ENCODE measurements at places on chromosomes 12 and 14.

GRCh38 chr14:35346738-35347322, 54.6 kb downstream of the PSMA6 start:
- DNase-seq: no peak

DNA sequence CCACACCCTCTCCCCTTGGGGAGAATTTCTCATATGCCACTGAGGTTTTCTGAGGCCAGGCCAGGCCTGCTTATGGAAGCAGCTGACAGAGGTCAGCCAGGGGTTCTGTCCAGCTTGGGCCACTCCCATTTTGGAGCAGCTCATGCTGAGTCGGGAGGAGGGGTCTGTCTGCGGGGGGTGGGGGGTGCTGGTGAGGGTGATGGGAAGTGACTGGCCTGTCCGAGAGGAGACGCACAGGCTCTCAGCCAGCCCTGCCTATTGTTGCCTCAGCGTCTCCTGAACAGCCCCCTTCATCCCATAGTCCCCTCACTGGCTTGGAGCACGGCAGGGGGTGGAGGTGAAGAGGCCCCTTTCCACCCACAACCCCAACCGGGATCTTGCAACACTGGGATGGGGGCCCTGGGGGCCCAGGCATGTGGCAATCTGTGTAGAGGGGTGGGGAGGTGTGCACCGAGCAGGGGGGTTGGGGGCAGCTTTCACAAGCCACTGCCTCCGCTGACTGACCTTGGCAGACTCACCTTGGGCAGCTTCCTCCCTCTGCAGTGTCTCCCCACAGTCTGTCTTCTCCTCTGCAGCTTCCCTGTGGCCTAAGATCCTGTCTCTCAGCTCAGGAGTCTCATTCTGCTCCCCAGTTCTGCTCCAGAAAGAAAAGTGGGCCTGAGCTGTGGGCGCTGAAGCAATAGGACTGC, 5.5 kb downstream of the CEBPE start:
- no peak for DNase-seq

GRCh38 chr12:132399092-132400010, 70.0 kb upstream of the GALNT9 start:
- DNase-seq: no peak

GRCh38 chr12:2183556-2184541, 131.1 kb downstream of the CACNA1C start:
- DNase-seq: no peak

- no peak for DNase-seq
Measured at GRCh38 chr14:56858422-56858821, 48.1 kb upstream of the OTX2 start.

DNA sequence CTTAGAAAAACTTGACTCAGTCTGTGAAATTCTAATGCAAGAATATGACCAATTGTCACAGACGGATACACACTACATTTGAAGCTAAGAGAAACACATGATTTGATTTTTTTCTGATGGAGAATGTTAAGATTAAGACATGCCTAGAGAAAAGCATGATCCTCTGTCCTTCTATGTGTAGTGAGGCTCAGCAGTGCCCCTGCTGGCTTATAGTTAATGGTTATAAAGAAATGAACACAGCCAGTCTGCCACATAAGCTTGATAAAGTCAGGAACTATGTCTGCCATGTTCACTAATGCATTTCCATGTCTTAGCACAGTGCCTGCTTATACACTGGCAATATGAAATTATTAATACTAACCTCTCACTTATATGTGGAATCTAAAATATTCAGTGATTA, 168.1 kb upstream of the DAAM1 start:
- no peak for DNase-seq

DNA sequence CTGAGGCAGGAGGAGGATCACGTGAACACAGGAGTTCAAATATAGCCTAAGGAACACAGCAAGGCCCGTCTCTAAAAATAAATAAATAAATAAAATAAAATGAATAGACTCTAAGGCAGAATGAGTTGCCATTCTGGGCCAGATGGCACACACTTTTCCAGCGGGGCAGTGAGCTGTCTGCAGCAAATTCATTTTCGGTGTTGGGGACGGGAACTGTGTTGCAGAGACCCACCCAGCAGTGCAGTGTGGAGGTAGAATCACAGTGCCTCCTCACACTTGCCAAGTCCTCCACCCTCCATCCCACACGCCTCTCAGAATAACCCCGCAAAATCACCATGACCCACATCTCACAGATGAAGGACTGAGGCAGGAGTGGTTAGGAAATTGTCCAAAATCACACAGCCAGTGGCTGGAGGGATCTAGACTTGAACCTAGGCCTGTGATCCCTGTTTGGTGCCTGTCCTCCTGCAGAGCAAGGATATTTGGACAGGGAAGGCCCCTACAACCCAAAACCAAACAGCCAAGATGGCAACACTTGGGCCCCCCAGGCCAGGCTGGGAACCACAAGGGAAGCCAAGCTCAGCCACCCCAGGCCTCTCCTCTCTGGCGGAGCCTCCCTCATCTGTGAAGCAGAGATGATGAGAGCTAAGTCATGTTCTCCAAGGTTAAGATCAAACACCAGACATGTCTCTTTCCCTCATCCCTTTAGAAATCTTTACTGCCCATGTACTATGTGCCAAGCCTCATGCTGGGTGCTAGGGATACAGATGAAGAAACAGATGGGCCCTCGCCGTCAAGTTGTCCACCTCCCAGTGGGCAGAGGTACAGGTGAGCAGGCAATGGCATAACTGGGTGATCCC, 152.7 kb downstream of the DPF3 start:
- DNase-seq: no peak

DNA sequence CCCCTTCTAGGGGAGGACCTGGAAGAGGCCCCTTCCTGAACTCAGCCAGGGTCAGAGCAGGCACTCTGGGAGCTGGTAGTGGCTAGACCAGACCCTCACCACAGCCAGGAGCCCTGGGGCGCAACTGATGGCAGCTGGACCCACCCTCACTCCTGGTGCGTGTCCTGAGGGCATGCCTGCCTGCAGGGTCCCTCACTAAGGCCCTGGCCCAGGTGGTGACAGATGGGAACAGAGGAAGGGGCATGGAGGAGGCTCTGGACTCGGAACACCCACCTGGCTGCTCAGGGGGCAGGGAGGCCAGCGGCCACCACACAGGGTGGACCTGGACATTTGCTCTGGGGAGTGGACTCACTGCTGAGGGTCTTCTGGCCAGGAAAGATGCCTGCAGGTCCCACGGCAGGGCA, 342.2 kb upstream of the SFSWAP start:
- DNase-seq: no peak

- no peak for DNase-seq
Measured at GRCh38 chr14:90544971-90545370, 148.1 kb downstream of the CALM1 start.

DNA sequence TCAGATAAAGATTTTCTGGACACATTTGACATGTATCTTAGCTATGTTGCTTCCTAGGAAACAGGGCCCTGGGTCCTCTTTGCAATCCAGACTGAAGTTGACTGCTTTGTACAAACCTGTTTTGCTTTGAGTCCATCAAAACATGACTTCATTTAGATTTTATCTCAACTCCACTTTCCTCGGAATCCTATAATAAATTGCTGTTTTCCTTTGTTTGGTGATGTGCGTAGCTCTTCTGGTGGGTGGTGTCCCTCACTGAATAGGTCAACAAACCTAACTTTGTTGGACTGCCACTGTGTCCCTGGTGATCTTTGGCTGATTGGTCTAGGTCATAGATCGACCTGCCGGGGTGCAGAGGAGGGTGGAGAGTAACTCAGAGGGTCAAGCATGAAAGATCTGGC, 735 bp upstream of the P2RX7 start:
- DNase-seq: no peak

GRCh38 chr14:37641117-37641516, 45.7 kb downstream of the TTC6 start:
- DNase-seq: no peak

DNA sequence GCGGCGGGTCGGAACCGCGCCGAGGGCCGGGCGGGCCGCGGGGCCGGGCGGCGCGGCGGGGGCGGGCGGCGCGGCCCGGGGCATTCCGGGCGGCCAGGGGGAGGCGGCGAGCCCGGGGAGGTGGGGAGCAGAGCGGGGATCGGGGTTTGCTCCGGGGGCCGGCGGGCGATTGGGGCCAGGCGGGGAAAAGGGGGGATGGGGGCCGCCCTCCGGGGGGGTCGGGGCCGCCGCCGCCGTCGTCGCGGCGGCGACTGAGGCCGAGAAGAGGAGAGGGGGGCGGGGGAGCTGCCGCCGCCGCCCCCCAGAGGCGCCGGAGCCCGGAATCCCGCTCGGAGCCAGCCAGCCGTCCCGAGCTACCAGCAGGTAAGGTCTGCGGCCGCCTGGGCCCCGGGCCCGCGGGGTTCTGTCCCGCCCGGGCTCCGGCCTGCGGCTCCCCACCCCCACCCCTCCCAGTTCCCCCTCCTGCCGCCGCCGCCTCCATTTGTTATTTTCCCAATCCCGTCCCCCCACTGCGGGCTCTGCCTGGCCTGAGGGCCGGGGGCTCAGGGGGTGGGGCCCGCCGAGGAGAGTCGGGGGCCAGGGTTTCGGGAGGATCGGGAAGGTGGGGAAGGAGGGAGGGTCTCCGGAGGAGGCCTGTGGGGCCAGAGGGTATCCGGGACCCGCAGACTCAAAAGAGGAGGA, 403 bp downstream of the ATN1 start:
- DNase-seq: no peak

DNA sequence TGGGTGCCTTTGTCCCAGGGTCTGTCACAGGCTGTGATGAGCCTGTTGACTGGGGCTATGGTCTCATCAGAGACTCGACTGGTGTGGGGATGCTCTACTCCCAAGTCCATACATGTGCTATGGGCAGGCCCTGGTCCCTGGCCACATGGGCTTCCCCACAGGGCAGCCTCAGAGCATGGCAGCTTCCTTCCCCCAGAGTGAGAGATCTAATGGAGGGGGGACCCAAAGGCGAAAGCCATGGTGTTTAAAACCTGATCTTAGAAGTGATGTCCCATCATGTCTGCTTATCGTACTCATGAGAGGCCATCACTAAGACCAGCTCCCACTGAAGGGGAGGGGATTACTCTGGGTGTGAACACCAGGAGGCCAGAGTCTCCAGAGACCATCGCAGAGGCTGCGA, 279.0 kb upstream of the RTL1 start:
- DNase-seq: no peak

GRCh38 chr12:87920139-87920538, 109.1 kb downstream of the C12orf50 start:
- no peak for DNase-seq

- no peak for DNase-seq
Measured at GRCh38 chr12:562634-563033, 100.6 kb downstream of the NINJ2 start.

DNA sequence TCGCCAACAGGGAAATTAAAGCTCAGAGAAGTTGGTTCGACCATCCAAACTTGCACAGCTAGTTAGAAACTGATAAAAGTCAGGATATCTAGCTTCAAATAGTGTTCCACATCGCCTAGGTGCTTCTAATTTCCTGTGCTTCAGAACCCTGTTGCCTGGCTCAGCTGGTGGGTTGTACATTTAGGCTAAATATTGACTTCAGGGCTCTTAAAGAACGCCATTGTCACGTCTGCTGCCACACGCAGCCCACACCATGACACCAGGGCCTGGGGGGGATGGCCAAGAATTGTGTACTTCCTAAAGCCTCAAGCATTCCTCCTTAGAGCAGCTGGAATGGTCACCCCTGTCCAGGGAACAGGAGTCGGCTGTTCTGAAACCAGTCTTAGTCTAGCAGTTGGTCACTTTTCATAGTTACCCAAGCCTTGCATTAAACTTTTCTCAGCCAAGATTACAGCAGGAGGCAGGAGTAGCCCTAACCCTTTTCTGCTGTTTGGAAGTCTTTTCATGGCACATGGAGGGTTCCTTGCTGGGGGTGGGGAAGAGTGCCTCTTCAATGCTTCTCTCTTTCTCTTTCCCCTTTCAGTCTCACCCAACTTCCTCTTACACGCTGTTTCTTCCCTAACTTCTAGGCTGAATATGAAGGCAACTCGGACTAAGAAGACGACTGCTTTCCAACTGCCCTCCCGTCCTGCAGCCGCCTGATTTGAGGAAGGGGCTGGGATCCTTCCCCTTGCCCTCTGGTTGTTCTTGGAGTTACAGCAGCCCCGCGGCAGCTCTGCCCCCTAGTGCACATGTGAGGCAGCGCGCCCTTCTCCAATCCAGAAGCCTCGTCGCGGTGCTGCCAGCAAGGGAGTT, 17.1 kb downstream of the FOS start:
- DNase-seq: peak; percentile 64

- no peak for DNase-seq
Measured at GRCh38 chr14:68384335-68384734, 408.5 kb downstream of the ZFP36L1 start.

DNA sequence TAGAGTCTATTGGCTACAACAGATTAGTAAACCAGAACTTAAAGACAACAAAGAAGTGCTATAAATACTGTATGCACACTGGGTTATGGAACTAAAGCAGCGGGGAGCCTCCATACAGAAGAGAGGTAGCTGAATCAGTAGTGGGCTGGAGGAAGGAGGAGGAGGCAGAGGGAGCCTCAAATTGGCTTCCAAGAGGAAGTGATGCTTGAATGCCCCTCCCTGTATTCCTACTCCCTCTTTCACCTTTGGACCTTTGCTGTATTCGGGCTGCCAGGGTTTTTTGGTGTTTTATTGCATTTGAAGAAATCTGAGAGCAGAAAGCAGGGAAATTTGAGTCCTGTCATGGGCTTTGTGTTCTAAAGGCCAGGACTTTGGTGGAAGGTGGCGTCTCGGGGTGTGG, 104.0 kb upstream of the PTPRB start:
- no peak for DNase-seq

GRCh38 chr12:12606781-12607589, 4.7 kb upstream of the CREBL2 start:
- no peak for DNase-seq

All from mesothelial cell of epicardium (in vitro differentiated cells).